ENCODE measurements at places on chromosomes 4 and X.

DNA sequence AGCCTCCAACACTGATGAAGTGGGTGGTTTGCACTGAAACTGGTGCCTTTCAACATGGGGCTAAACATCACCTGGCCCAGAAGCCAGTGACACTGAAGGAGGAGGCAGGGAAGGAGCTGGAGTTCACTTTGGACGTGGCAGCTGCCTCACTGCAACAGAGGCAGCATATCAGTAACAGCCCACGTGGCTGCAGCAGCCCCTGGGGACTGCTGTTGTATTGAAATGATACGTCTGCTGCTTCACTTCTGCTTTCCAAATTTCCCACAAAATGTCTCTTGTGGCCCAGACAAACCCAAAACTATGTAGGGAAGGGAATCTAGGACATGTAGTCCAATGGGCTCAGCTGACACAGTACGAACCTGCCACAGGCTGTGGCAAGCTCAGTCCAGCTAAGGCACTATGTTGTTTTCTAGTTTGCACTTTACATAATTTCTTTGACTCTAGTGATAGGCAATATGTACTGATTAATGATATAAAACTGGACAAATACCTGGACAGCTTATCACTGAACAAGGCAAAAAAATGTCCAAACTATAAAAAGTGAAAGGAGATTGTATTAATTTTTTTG lies 84.7 kb upstream of the RAPGEF2 start:
- no peak for DNase-seq

DNA sequence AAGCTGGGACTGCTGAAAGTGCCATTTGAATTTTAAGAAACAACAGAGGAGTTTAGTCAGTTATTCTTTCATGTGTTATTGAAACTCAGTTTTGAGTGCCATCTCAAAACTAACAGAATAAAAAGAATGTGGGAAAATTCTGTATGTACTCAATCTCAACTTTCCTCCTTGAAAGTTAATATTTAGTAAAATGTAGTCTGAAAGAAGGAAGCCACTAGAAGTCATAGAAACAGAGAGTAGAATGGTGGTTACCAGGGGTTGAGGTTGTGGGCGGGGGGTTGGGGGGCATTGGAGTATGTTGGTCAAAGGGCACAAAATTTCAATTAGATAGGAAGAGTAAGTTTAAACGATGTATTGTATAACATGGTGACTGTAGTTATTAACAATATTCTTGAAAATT lies 628.3 kb upstream of the MAGEB2 start:
- DNase-seq = no peak

GRCh38 chrX:150411656-150412055 lies 48.5 kb downstream of the MAMLD1 start:
- DNase-seq = no peak

GRCh38 chr4:123236606-123237005 lies 160.0 kb upstream of the SPRY1 start:
- no peak for DNase-seq

DNA sequence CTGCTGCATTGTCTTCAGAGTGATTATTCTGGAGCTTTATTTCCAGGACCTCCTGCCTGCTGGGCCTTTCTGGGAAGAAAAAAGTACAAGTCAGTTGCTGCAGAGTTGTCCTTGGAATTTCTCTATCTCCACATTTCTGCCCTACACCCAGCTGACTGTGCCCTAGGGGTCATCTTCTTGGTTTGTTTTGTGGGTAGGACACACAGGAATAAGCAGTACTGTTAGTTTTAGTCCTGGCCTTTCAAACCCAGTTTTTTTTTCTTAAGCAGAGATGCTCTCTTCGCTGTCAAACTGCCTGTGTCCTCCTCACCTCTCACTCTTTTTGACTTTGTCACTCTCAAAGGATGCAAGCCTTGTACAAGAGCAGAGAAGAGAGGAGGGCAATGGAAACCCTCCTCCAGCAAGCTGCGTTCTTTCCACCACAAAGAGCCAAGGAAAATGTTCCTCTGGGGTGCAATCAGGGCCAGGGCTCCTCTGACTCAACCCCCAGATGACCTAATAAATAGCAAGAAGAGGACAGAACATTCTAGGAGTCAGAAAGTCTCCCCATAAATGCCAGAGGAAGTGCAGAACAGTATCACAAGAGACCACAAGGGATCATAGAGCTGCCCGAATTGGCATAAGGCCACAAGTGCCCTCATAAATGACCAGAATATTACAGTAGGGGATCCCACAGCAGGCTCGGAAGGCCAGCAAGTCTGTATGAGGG lies 186.2 kb downstream of the RCHY1 start:
- DNase-seq = no peak

- no peak for DNase-seq
These were observed 52.9 kb upstream of the PAGE5 start for GRCh38 chrX:55167124-55167803.

DNA sequence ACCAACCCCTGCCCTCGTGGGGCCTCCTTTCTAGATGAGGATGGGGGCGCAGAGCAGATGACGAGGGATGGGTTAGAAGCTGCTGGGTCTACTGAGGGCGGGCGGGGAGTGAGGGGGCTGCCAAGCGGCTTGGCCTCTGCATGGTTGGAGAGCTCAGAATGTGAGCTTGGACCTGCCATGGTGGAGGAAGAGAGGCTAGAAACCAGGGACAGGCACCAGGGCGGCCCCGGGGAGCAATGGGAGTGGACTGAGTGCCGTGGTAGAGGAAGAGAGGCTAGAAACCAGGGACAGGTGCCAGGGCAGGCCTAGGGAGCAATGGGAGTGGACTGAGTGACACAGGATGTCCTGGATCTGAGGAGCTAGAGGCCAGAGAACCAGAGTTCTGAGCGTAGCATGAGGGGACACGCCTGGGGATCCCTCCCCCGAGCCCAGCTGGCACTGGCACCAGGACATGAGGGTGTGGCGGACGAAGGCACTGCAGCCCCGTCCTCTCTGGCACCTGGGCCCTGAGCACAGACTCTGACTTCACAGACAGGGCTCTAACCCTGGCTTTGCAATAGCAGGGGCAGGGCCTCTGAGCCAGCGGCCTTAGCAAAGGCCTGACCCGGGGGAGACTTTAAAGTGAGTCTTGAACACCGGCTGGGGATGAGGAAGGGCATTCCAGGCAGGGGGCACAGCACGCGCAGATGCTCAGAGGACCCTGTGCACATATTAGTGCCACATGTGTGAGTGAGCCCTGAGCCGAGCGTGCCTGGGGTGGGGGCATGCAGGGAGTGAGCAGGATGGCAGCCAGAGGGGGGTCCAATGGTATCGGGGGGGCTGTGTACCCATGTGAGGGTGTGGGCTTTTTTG lies 214.0 kb upstream of the PSAPL1 start:
- DNase-seq = no peak

- no peak for DNase-seq
These were observed 44.5 kb upstream of the PGRMC2 start for GRCh38 chr4:128332081-128332480.

- DNase-seq = no peak
These were observed 20.1 kb downstream of the ETNPPL start for GRCh38 chr4:108742451-108743420.

- DNase-seq = no peak
These were observed 17.7 kb downstream of the IQSEC2 start for GRCh38 chrX:53263597-53264094.

- DNase-seq = peak; percentile 16
These were observed 7.4 kb downstream of the SNCA start for GRCh38 chr4:89829470-89830138.

- no peak for DNase-seq
These were observed 30.5 kb upstream of the DKK2 start for GRCh38 chr4:107066621-107067020.

- DNase-seq = no peak
These were observed 20.6 kb downstream of the CLIC2 start for GRCh38 chrX:155313766-155314165.

DNA sequence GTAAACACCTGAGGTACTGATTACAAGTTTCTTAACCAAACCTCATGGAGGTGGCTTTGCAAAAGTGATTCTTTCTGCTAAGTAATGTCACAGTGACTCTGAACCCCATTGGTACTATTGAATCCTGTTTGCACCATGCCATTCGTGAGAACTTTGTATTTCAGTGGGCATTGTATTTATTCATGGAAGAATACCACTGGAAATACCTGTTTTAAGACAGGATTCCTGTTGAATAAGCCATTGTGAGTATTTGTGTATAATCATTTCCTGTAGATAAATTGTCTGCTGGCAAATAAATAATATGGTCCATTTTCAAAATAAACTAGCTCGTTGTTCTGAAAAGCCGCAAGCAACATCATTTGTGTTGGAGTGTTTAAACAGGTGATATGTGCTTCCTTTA lies 136.4 kb upstream of the GUCY1A1 start:
- DNase-seq = no peak

DNA sequence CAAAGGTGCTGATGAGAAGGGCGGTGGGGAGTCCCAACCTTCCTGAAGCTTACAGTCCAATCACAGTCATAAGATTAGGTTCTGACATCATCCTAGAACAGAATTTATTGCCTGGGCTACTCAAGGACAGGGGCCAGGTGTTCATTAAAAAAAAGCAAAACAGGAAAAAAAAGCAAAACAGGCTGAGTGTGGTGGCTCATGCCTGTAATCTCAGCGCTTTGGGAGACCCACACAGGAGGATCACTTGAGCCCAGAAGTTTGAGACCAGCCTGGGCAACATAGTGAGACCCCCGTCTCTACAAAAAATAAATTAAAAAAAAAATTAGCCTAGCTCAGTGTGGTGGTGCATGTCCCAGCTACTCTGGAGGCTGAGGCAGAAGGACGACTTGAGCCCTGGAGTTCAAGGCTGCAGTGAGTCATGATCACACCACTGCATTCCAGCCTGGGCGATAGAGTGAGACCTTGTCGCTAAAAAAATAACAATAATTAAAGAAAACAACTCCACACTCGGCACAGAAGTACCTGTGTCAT lies 3.0 kb downstream of the RAB9A start:
- no peak for DNase-seq

DNA sequence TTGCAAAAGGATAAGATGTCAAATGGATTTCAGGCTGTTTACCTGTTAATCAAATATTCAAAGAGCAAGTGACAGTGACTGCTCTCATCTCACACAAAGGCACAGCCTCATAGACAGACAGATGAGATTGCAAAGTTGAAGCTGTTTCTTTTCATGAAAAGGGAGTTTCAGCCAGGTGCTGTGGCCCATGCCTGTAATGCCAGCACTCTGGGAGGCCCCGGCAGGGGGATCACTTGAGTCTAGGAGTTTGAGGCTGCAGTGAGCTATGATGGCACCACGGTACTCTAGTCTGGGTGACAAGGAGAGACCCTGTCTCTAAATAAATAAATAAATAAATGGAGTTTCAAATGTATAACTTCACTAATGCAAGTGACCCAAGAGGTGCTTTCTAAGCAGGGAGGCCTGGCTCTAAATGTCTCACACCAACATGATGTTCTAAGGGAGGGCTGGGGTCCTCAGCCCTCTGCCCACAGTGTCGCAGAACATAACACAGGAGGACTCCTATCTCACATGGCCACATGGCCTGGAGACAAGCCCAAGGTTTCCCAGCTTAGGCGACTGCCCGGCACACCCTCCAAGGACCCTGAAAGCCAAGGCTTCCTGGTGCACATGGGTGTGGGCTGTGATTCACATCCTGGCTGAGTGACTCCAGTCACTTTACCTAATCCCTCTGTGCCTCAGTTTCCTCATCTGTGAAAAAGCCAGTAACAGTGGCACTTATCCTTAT lies 26.8 kb downstream of the PPP2R2C start:
- no peak for DNase-seq

DNA sequence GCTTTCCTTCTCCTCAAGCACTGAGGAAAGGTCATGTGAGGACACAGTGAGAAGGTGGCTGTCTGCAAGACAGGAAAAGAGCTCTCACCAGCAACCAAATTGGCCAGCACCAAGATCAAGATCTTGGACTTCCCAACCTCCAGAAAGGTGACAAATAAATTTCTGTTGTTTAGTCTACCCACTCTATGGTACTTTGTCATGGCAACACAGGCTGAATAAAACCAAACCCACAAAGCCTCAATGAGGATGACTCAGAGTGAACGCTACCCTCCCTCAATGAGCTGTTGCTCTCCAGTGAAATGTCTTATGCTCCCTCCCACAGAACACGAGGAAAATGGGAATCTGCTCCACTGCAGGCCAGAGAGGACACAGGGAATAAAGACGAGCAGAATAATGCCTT lies 244.1 kb downstream of the RAB28 start:
- no peak for DNase-seq

DNA sequence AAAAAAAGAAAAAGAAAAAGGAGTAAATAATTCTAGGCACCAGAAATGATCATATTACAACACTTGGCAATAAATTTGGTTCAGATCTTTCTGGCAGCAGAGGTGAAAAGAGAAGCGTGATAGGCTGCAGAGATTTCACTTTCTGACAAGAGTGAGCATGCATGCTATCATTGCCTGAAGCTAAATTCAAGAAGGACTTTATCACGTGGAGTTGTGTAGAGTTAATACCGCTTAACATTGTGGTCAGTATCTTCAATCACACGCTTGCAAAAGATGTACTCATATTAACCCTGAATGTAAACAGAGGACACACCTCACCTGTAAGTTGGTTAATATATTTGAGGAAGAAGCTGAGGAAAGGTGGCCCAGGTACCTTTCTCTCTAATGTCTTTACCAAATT lies 31.4 kb upstream of the RBPJ start:
- DNase-seq = no peak

DNA sequence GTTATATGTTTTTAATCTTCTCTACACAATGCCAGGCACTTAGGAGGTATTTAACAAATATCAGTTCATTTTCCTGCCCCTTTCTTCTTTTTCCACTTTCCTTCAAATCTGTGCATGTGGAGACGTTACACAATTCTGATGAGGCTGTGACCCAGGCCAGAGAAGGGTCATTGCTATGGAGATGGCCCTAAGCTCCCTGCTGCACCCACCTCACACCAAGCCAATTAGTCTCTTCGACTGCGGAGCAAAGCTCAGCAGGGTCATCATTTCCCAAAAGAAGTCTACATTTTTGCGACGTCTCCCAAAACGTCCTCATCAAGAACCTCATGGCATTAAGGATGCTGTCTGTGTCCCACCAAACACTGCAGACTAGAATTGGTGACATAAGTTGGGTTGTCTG lies 28.9 kb upstream of the VEGFD start:
- DNase-seq = no peak

GRCh38 chr4:39032218-39033085 lies at the start of gene TMEM156:
Gene TMEM156, minus strand, starts transcription at chr4:39032409. Its CDS starts 96 bp downstream, at chr4:39032313.
- DNase-seq = no peak

GRCh38 chr4:109174224-109174953 lies 128.1 kb downstream of the COL25A1 start:
- DNase-seq = no peak

- no peak for DNase-seq
These were observed 55.3 kb downstream of the EGF start for GRCh38 chr4:109967798-109968520.

GRCh38 chrX:82748906-82749505 lies 759.1 kb upstream of the POU3F4 start:
- DNase-seq = no peak

GRCh38 chr4:12139296-12139695 lies 710.6 kb upstream of the HS3ST1 start:
- no peak for DNase-seq

DNA sequence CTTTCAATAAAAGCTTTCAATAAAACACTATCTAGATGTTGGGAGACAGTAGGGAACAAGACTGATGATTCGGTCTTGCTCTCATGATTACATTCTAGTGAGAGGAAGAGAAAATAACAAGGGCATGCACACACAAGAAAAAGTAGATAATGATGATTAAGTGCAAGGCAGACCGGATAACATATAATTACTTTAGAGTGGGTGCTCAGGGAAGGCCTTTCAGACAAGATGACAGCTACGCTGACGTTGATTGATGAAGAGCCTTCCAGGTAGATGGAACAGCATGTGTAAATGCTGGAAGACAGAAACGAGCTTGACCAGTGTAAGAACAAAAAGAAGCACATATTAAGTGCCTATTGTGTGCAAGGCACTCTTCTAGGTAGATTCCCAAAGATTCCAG lies 43.4 kb downstream of the TXK start:
- no peak for DNase-seq
